Activated T-helper 1 cell treated with Interleukin-2 at 50 U/mL for 16 hours (primary cell): ENCODE measurements at places on chromosomes 2 and 18.

DNA sequence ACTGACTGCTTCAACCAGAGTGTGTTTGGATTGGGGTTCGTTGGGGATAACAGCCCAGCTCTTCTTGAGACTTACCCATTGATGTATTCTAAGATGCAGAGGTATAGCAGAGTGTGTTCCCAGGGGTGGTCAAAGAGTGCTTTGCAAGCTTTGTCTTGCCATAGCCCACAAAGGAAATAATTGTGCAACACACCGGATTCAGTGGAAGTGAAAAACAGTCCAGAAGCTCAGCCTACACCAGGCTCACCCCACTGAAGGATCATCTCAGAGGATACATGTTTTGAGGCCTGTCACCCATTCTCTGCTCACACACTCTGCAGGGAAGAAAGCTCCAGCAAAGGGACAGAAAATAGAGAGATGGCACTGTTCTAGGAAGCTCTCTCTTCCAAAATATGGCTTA is 9.6 kb downstream of the CACNB4 start:
- no peak for DNase-seq

DNA sequence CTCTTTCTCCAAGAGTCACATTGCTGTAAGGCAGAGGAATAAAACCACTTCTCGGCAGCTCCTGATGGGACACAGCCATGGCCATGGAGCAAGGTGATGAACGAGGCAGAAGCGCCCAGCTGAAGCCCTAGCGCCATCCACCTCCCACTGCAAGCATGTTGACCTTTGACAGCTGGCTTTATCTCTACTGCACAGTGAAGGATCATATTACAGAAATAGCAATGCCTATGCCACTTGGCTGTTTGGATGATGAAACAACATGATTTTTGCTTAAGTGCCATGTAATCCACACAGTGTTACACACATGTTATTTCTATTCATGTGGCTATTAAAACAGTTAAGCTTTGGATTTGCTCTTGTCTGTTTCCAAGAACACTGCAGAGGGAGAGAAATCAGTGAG is 167.7 kb downstream of the VAPA start:
- DNase-seq = no peak

DNA sequence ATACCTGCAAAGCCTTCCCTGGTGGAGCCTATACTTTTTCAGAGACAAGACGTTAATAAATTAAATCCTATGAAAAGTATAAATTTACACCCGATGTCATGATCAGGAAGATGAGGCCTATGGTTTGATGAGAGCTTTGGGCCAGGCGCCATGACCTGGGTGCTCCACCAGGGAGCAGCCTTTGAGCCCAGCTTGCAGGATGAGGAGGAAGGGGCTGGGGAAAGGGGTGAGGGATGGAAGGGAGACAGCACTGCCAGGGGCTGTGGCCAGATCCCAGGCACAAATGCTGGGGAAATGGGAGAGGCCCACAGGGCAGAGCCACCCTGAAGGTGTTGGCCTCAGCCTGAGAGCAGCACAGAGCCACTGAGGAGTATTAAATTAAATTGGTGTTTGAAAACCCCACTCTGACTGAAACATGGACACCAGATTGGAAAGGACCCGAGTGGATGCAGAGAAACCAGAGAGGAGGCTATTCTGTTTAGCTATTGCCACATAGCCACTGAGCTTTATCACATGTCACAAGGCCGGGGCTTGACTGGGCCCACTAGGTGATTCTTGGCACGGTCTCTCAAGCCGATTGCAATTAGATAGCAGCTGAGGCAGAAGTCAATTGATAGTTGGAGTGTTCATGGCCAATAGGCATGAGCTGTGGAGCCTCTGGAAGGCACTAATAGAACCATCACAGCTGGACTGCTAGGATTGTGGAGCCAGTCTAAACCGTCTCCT is 9.6 kb upstream of the FAHD2A start:
- no peak for DNase-seq

GRCh38 chr2:69241093-69241492 is 145.9 kb downstream of the GFPT1 start:
- no peak for DNase-seq
